Frontal cortex (tissue), 4 donors: ENCODE measurements at places on chromosomes 7 and 10. TPM values are rescaled to one million over a fixed set of nuclear protein-coding genes. Genes with fewer than 3 reads are reported as not detected.

DNA sequence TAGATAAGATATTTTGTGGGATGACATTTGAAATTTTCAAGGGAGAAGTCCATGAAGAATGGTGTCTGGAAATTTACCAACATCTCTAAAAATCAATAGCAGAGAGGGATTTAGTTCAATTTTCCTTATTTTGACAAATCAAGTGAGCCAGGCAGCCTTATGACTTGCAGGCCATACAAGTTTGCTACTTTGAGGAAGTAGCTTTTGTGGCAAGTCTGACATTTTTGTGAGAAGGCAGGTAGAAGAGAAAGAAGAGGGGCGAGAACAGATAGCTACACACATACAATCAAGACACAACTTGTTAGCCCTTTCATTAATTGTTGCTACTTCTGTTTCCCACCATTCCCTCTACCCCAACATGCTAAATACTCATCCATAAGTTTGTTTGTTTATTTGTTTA, 74.5 kb upstream of the OIT3 start:
- no peak for DNase-seq

- no peak for DNase-seq
These were observed 16.9 kb downstream of the GFRA1 start for GRCh38 chr10:116255886-116256751.

GRCh38 chr7:141945356-141945755, 1.4 kb downstream of the CLEC5A start:
- no peak for DNase-seq

DNA sequence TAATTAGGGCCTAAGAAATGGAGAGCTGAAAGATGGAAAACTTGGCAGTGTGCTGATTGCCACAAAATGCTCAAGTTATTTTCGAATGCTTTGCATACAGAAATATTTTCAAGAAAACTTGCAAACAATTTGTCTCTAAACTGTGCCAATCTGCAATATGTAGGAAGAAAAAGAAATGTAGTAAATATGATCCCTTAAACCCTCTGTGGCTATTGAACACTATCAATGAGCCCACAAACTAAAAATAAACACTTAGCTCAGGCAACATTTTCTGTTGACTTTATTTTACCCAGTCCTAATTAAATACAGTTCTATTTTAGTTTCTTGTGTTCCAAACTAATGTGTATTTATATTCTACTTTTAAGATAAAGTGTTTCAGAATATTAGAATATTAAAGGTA, 342.1 kb downstream of the SEMA3D start:
- DNase-seq, result no peak

DNA sequence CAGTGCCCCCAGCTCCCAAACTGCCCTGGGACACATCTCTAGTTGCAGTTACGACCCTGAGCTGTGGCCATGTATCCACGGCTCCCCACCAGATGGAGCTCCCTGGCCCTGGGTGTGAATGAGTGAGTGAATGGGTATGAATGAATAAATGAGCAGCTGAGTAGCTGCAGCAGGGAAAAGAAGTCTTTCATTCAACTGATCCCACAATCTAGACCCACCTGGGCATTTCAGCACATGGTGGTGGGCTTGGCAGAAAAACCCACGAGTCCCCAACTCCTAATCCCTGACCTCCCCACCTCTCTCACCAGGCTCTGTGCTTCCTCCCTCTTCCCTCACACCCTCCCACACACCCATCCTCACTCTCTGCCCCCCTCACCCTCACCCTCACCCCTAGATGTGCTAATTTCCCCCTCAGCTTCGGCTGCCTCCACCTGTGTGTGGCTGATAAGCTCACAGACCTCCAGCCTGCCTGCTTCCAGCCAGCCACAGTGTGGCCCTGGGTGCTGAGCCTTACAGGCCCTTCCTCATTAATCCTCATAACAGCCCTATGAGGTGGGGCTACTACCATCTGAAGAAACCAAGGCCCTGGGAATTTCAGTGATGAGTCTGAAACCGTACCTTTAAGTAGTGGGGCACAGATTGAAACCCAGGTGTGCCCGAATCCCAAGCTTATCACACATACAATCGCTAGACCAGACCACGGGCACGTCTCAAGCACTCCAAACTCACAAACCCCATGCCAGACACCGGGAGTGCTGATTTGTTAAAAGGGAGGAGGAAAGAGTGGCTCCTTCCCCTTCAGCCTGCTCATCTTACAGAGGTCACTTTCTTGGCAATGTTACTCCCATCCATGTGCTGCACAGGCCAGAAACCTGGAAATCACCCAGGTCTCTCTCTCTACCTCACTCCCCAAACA, 2.2 kb upstream of the ATP6V1F start:
- DNase-seq, result no peak

GRCh38 chr10:85642082-85642420, 724.5 kb downstream of the GRID1 start:
- no peak for DNase-seq

- no peak for DNase-seq
These were observed 20.7 kb downstream of the MTURN start for GRCh38 chr7:30155481-30155880.

DNA sequence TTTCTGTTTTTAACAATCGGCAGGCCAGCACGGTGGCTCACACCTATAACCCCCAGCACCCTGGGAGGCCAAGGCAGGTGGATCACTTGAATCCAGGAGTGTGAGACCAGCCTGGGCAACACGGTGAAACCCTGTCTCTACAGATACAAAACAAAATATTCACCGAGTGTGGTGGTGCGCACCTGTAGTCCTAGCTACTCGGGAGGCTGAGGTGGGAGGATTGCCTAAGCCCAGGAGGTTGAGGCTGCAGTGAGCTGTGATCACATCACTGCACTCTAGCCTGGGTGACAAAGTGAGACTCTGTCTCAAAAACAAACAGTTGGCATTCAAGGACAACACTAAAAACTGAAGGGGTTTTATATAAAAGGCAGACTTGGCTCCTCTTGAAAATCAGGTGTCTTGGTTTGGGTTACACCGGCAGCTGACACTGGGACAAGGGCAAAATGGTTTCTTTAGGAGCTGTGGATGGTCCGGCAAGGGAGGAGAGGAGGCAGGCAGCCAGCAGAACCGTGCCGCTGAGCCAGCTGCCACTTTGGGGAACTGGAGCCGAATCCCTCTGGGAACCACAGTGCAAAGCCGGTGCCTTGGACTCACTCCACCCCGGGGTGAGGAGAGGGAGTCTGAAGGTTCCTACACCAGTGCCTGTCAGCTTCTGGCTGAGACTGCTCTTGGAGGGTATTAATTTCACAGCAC, 52.6 kb downstream of the CHST3 start:
- no peak for DNase-seq

- no peak for DNase-seq
These were observed 189.8 kb downstream of the HECW1 start for GRCh38 chr7:43302211-43302711.

DNA sequence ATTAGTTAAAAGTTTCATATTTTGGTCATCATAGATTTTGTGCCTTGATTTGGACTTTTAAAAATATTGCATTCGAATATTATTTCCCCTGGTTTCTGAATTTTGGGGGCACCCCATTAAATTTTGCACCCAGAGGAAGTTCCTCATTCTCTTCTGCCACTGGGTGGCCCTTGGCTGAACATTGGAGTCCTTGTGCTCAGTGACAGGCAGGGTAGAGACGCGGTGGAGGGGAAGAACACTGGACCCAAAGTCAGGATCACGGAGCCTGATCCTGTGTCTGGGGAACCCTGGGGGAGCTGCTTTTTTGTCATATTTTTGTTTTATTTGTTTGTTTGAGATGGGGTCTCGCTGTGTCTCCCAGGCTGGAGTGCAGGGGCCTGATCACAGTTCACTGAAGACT, 74.7 kb downstream of the MKI67 start:
- DNase-seq, result no peak

Gene WNT16
- total RNA-seq, result 0.82 TPM

Gene ZCCHC24
- 4.1 TPM for total RNA-seq

Gene XRCC2
- 2.9 TPM for total RNA-seq

Gene ITPRID1
- total RNA-seq, result 1.2 TPM

Gene TMEM72
- total RNA-seq, result not detected

Gene HOXA6
- total RNA-seq, result not detected

Gene AKR1C8
- not detected for total RNA-seq

Gene DDC
- total RNA-seq, result 0.82 TPM
